Activated naive CD8-positive, alpha-beta T cell treated with anti-CD3 and anti-CD28 coated beads, Interleukin-2, amount 10 ng/mL, durations not matched to agents 7 days and 5 days (primary cell): ENCODE measurements at places on chromosomes 2 and 18. TPM values are rescaled to one million over a fixed set of nuclear protein-coding genes. Genes with fewer than 3 reads are reported as not detected.

The ZSWIM2 gene
- total RNA-seq: not detected

The TBR1 gene
- total RNA-seq: not detected

The SPATA3 gene
- total RNA-seq: not detected

The GRHL1 gene
- 0.43 TPM for total RNA-seq

The C2orf72 gene
- 0.48 TPM for total RNA-seq

The GKN2 gene
- total RNA-seq: not detected

The NDUFV2 gene
- total RNA-seq: 168 TPM

The MAB21L4 gene
- total RNA-seq: not detected

The MAIP1 gene
- 19.2 TPM for total RNA-seq

The ALPI gene
- not detected for total RNA-seq

- peaks cover 8% of the 10 kb centered on the region for H3K36me3 ChIP-seq
- no peaks in the 10 kb centered on the region for H3K27me3 ChIP-seq
- H3K4me1 ChIP-seq: peaks cover 47% of the 10 kb centered on the region
- H3K27ac ChIP-seq: no peak overlapping the region
These were observed 106.5 kb downstream of the SMAD7 start for GRCh38 chr18:48844271-48844670.

- peaks cover 55% of the 10 kb centered on the region for H3K36me3 ChIP-seq
- DNase-seq: no peak
- no peak overlapping the region for H3K4me3 ChIP-seq
- H3K27ac ChIP-seq: no peak overlapping the region
These were observed 103.9 kb upstream of the ACVR1C start for GRCh38 chr2:157732596-157732995.

- no peak overlapping the region for H3K27ac ChIP-seq
- DNase-seq: no peak
- no peak overlapping the region for H3K4me3 ChIP-seq
- no peaks in the 10 kb centered on the region for H3K4me1 ChIP-seq
These were observed 38.6 kb upstream of the RASGRP3 start for GRCh38 chr2:33437815-33438214.

DNA sequence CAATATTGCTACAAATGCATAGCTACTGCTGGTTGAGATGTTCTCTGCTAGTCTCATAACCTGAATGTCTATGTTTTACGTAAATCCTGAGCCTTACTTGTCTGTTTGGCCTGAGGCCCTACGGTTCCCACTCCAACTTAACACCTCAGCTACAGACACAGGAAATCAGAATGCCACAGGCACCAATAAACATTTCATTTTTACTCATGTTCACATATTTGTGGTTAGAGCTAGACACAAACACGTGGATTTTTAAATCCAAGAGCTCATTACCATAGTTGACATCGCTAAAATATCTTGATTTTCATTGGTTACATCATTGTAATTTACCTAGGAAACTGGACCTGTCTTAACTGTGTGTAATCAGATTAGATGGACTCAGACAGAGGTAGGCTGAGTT lies 263.8 kb upstream of the CDH19 start:
- no peaks in the 10 kb centered on the region for H3K4me1 ChIP-seq
- no peak overlapping the region for H3K27ac ChIP-seq
- H3K27me3 ChIP-seq: no peaks in the 10 kb centered on the region
- no peaks in the 10 kb centered on the region for H3K36me3 ChIP-seq
- H3K4me3 ChIP-seq: no peak overlapping the region
- no peak for DNase-seq

DNA sequence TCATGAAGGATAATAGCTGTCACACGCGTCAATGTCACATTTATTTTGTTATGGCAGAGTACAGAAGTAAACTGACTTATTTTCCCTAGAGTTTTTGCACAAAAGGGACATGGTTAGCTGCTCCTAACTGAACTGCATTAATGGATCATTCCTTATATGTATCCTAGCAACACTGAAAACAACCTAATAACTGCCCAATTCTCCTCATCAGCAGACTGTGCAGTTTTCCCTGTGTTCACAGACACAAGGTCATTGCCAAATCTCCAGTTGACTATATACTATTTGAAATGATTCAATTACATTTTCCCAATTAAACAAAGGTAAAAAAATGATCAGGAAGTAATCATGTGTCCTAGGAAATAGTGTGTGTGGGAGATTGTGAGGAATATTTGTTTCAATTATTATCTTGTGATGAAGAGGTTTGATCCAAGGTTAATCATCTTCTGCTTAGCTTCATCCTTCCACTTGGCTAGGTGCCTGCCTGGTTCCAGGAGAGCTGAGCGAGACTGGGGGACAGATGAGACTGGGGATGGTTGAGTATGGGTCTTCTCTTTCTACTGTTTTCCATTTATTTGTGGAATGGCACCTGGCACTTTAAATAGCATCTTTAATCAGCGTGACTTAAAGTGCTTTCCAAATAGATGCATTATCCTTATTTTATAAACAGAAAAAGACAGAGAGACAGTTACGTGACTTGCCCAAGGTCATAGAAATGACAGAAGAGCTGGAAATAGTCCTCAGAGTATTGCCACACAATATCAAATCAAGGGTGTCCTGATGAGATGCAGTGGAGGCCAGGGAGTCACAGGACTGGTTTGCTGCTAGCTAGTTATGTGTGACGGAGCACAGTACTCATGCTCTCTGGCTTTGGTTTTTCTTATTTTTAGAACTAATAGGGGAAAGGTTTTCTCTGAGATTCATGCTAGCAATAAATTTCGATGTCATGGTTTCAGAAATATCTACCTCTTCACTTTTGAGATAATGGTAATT lies 335.6 kb downstream of the PIK3C3 start:
- no peak overlapping the region for H3K27ac ChIP-seq
- no peaks in the 10 kb centered on the region for H3K36me3 ChIP-seq
- no peak overlapping the region for H3K4me3 ChIP-seq
- no peaks in the 10 kb centered on the region for H3K4me1 ChIP-seq
- DNase-seq: no peak

- H3K36me3 ChIP-seq: no peaks in the 10 kb centered on the region
- H3K4me1 ChIP-seq: peaks cover 2% of the 10 kb centered on the region
- no peak overlapping the region for H3K27ac ChIP-seq
These were observed 140.1 kb downstream of the NR4A2 start for GRCh38 chr2:156192468-156192867.

DNA sequence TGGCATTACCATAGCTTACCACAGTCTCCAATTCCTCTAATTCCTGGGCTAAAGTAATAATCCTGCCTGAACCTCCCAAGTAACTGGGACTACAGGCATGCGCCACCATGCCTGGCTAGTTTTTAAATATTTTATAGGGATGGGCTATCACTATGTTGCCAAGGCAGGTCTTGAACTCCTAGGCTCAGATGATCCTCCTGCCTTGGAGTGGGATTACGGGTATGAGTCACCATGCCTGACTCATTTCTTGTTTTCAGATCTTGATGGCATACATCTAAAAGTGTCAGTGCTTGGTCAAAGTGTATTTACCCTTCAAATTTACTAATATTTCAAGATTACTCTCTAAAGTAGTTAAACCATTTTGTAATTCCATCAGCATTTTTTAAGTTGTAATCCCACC lies 9.4 kb upstream of the SOCS6 start:
- no peak overlapping the region for H3K4me3 ChIP-seq
- no peaks in the 10 kb centered on the region for H3K36me3 ChIP-seq
- H3K27ac ChIP-seq: no peak overlapping the region

GRCh38 chr2:40113272-40113968 lies 334.4 kb upstream of the THUMPD2 start:
- H3K4me1 ChIP-seq: no peaks in the 10 kb centered on the region
- H3K36me3 ChIP-seq: no peaks in the 10 kb centered on the region
- no peak overlapping the region for H3K27ac ChIP-seq
- no peak overlapping the region for H3K4me3 ChIP-seq
- no peak for DNase-seq
- no peaks in the 10 kb centered on the region for H3K27me3 ChIP-seq

DNA sequence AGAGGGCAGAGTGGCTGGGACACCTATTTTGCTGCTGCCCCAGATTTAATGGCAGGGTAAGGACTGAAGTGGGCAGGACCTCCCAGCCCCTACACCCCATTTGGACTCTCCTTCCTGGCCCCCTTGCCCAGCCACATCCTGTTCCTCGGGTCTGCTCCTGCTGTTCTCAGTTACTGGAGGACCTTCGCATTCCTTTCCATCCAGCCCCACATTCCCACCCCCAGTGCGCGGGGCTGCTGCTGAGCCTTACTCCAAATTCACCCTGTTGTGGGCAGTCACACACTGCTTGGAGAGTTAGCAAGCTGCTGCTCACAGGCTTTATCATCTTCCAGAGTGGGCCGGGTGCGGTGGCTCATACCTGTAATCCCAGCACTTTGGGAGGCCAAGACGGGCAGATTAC lies 75.2 kb upstream of the SLC14A2 start:
- H3K36me3 ChIP-seq: no peaks in the 10 kb centered on the region
- peaks cover 4% of the 10 kb centered on the region for H3K27me3 ChIP-seq
- H3K4me3 ChIP-seq: no peak overlapping the region
- no peak for DNase-seq
- H3K4me1 ChIP-seq: no peaks in the 10 kb centered on the region

GRCh38 chr18:45662468-45662867 lies 47.2 kb downstream of the SLC14A2 start:
- no peak overlapping the region for H3K27ac ChIP-seq
- H3K4me1 ChIP-seq: peaks cover 38% of the 10 kb centered on the region
- H3K36me3 ChIP-seq: no peaks in the 10 kb centered on the region
- no peak overlapping the region for H3K4me3 ChIP-seq
- H3K27me3 ChIP-seq: peaks cover 2% of the 10 kb centered on the region

DNA sequence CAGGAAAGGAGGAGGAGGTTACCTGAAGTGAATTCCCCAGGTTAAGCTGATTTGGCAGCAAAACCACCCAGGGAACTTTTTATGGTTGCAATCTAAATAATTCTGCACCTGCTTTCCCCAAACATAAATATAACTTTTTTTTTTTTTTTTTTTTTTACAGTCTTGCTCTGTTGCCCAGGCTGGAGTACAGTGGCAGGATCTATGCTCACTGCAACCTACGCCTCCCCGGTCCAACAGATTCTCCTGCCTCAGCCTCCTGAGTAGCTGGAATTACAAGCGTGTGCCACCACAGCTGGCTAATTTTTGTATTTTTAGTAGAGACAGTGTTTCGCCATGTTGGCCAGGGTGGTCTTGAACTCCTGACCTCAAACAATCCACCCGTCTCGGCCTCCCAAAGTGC lies 16.1 kb upstream of the PPP1CB start:
- peaks cover 8% of the 10 kb centered on the region for H3K36me3 ChIP-seq
- peaks cover 4% of the 10 kb centered on the region for H3K4me1 ChIP-seq
- DNase-seq: no peak

DNA sequence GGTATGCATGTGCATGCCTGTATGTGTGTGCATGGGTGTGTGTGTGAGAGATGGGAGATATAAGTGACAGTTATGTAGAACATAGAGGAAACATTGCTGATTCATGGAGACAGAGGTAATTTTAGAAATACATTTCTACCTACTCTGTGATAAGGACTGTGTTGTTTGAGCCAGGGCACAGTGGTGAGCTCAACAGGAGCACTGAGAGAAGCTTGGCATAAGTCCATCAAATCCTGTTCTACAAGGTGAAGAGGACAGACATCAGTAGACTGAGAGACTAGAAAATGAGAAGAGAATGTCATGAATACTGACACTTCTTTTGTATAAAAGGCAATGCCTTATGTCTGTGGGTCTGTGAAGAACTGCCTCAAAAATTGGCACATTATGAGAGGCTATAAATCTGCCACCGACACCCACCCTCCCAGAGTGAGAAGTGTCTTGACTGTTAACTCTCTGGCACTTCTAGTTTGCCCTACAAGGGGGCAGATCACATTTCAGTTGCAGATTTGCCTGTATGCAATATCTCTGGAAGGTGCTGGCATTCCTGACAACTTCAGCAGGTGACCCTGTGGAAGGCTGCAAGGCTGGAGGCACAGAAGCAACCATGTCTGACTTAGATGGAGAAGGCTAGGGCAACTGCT lies 962.3 kb upstream of the NRXN1 start:
- H3K36me3 ChIP-seq: no peaks in the 10 kb centered on the region
- no peak for DNase-seq
- H3K4me3 ChIP-seq: no peak overlapping the region
- H3K27ac ChIP-seq: no peak overlapping the region

DNA sequence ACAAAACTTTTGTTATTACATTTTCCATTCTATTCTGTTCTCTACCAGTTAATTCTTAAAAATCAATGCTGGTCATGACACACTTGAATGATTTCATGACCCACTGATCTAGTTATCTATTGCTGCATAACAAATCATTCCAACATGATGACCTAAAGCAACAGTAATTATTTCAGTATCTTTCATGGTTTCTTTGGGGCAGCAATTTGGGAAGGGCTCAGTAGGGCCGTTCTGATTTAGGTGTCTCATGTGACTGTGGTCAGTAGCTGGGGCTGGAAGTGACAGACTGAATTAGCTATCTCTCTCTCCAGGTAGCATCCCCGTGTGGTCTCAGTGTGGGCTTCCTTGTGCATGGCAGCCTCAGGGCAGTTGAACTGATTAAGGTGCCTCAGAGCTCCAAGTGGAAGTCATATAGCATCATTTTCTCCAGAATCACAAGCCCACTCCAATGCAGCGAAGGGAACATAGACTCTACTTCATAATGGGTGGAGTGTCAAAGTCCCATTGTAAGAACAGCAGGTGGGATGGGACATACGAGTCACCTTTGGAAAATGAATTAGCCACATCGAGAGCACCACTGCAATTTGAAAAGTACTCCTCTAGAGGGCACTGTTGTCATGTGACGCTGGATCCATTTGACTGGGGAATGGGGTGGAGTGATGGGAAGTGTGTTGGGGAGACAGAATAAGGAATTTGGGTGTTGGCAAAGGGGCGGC lies 39.1 kb upstream of the FAM136A start:
- H3K27me3 ChIP-seq: peaks cover 24% of the 10 kb centered on the region
- peaks cover 3% of the 10 kb centered on the region for H3K4me1 ChIP-seq
- no peak overlapping the region for H3K27ac ChIP-seq
- H3K4me3 ChIP-seq: no peak overlapping the region

DNA sequence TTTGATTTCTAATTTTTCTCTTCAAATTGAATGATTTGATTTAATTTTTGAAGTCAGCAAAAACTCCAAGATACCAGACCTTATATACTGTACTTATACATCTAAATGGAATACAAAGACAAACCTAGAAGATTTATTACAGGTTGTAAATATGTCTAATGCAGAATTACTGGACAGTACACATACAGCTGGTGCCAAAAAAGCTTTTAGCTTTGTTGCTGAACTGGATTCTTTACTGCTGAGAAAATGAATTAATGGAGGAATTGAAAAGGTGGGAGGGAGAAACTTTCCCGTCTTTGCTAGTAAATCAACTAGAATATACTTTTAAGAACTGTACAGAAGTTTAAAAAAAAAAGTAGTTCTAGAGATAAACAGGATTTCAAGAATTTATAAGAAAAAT lies 17.5 kb downstream of the C1D start:
- no peak overlapping the region for H3K27ac ChIP-seq
- peaks cover 2% of the 10 kb centered on the region for H3K4me1 ChIP-seq
- peaks cover 3% of the 10 kb centered on the region for H3K36me3 ChIP-seq
- DNase-seq: no peak

- H3K4me1 ChIP-seq: peaks cover 11% of the 10 kb centered on the region
- H3K27ac ChIP-seq: no peak overlapping the region
- H3K27me3 ChIP-seq: no peaks in the 10 kb centered on the region
- DNase-seq: no peak
- peaks cover 6% of the 10 kb centered on the region for H3K36me3 ChIP-seq
These were observed 98.1 kb upstream of the CDC42EP3 start for GRCh38 chr2:37769551-37769950.
